NCI-H510A treated with DMSO at 0.1 percent for 48 hours (cell line): ENCODE measurements at places on chromosomes 2 and 18.

- no peak for DNase-seq
These were observed 96.8 kb downstream of the ADD2 start for GRCh38 chr2:70671092-70671675.

DNA sequence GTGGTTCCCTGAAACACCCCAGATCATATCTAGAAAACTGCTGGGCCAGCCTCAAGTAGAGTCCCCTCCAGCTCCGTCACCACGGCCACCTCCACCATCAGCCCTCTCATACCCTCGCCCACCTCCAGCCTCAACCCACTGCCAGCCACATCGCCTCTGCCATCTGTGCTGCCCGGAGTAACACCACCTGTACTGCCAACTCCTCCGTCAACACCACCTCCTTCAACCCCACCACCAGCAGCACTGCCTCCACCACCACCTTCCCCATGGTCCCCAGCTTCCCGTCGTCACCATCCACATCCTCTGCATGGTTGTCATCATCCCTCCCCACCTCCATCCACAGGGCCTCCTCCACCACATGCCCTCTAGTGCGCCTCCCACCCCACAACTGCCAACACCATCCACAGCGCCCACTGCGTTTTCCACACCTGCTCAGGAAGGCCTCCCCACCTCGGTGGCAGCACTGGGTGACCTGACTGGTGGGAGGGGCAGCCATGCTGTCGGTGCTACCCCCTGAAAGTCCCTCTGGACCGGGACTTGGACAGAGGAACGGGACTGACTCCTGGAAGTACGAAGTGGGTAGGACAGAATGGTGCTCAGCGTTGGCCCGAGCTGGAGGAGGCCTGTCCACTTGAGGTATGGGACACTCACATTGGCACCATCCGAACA lies 1.6 kb downstream of the SNED1 start:
- no peak for DNase-seq

DNA sequence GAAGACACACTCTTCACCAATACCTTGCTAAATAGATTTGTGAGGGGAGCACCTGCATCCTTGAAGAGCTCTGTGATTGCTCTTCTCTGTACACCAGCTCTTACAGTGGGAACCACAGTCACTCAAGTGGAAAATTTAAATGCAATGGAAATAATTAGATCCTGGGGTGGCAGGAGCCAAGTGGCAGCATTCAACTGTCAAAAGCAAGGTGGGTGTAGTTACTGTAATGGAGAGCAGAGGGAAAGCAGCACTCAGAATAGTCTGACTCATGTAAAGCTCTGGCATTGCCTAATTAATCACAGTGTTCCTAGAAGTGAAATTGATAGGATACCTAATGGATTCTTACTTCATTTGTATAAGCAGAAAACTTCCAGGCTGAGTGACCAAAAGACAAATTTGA lies 245.8 kb downstream of the KCNE4 start:
- DNase-seq: no peak

DNA sequence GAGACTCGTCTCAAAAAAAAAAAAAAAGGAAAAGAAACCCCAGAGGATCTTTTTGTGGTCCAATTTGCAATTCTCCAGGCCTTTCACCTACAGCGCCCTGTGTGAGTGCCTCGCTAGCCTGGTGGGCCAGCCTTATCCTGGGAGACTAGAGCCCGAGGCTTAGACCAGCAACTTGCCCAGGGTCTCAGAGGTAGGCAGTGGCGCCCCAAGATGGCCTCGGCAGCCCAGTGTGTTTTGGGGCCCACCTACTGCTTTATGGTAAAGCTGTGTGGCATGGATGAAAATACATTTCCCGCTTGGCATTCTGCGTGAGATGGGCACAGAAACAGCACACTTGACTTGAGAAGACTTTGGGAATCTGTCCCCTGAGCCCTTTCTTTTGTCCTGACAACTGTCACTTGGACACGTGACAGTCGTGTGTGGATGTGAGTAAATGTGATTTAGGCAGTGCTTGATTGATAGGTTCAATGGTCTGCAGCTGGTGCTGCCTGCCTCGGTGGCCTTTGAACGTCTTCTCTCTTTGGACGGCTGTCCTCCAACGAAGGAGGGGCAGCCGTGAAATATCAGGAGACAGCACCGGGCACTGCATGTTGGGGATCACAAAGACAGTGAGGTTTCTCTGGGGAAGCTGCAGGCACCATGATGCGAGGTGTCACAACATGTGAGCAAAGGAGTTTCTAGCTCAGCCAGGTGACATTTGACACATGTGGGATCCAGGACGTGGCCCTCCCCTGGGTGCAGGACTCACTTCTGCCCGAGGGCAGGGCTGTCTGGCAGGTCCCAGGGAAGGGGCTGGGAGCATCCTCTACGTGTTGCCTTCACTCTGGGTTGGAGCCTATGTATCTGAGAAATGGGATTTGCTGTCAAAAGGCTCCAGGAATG lies 209.5 kb upstream of the TWIST2 start:
- DNase-seq: no peak

DNA sequence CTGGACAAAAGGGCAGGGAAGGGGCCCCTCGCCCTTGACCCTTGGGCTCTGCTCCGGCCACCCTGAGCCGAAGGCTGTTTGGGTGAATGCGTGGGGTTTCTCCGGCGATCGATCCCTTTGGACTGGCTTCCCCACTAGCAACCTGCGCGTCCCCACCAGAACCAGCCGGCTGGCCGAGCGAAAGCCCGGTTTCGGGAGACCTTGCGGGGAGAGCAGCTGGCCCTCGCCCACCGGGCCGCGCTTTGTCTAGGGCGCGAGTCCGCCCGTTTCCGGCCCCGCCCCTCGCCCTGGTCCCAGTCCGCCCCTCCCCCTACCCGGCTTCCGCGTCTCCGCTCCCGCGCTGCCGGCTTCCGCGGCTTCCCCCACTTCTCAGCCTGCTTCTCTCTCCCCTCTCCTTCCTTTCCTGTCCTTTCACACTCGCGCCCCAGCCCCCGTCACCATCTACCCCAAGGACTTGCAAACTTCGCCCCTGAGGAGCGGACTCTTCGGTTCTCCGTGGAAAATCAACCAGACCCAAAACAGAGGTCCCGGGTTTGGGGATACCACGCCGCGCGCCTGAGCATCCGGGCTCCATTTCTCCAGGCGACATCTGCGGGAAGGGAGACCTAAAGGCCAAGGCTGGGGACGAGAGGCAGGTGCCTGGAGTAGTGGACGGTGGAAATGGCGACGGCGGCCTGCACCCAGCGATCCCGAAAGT lies 48.0 kb upstream of the ATP6V1B1 start:
- DNase-seq: peak; percentile 83

DNA sequence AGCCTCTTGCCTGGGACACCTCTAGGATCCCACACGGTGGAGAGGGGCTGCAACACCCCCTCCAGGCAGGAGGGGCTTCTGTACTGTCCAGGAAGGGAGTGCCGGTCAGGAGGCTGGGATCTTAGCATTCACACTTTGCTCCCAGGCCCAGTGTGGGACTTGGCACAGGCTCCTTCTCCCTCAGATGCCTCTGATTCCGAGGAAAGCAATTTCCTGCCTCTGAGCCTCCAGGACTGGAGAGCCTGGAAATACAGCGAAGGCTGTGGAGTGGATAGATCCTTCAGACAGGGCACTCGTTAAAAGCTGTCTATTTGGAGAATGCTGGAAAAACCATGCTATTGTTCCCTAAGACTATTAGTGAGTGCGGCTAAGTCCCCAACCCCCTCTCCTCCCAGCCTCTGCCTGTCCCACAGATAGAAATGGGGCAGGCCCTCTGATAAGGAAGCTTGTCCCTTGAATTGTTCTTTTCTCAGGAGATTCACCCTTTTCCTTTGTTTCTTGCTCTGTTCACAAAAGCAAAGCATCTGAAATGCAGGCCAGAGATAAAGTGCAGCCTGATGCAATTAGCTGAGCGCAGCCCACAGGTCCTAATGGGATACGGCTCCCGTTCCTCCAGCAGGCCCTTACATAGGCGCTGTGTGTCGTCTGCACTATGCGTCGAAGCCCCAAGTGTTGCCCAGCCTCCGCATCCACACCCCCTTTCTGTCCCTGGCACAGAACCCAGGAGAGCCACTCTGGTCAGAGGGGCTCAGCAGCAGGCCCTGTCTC lies 252.2 kb downstream of the KLHL29 start:
- no peak for DNase-seq

DNA sequence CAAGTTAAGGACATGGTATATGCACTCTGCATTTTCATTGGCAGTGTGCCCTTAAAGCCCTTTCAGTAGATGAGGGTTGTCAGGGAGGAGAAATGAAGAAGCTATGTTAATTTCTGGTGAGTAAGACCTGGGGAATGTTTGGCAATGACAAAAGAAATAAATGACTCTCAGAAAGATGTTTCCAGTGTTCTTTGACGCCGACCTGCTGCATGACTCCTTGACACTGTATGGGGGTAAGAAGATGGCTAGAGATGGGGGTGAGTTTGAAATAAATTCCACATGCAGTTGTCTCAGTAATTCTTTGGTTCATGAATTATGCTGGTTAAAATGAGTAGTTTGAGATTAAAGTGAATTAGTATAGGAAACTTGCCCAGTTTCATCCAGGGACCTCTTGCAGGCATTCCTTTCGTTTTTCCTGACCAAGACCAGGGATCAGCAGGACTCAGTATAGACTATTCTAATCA lies 5.9 kb downstream of the CCDC121 start:
- no peak for DNase-seq

DNA sequence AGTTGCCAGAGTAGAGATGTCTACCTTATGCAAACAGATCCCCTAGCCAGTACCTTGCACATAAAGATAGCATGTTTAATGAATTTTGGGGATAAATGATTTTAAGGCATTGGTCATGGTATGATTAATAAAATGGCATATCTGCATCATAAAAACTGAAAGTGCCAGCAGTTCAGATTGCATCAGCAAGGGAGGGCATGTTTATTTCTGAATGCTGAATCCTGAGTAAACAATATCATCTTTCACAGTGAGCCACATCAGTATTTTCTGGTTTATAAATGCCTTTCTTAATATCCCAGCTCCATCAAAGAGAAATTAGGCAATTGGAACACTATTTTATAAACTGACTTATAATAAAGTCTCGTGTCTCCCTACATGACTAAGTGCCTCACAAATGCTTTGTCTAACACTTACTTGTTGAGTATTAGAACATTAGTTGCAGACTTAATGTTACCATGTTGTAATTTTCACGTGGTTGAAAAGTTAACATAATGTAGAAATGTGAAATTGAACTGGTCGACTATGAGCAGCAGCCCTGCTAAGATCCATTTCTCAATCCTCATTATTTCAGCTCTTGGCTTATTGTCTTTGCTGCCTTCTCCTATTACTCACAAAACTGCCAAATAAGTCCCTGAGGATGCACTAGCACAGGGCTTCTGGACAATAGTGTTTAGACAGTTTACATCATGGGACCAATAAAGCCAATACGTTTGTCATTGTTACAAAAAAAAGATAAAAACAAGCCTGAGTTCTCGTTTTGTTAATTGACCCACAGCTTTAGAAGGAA lies 48.0 kb downstream of the LANCL1 start:
- DNase-seq: no peak

GRCh38 chr2:28206762-28207161 lies 185.9 kb upstream of the FOSL2 start:
- DNase-seq: peak; percentile 10

- no peak for DNase-seq
These were observed 46.9 kb downstream of the LNPK start for GRCh38 chr2:175955136-175955535.

DNA sequence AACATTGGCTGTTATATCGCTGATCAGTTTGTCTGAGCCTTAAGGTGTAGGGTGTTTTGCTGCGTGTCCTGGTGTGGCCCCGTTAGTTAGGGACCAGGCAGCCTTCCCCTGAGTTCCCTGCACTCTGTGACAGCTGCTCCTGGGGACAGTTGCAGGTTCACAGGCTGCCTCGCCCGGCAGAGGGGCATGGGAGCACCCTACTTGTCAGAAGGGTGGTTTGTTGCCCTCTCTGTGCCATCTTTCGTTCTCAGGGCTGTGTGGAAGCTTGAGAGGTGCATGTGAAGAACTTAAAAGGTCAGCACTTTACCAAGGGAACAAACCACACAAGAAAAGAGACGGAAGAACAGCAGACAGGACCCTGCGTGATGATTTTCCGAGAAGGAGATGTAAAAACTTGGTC lies 159.6 kb downstream of the LDLRAD4 start:
- DNase-seq: no peak

DNA sequence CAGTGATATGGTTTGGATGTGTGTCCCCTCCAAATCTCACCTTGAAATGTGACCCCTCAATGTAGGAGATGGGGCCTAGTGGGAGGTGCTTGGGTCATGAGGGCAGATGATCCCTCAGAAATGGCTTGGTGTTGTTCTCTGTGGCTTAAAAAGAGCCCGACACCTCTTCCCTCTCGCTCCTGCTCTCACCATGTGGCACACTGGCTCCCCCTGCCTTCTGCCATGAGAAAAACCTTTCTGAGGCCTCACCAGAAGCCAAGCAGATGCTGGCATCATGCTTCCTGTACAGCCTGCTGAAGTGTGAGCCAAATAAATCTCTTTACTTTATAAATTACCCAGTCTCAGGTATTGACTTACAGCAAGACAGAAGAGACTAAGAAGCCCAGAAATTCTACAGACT lies 357.1 kb downstream of the NRXN1 start:
- DNase-seq: no peak

- no peak for DNase-seq
These were observed 30.4 kb downstream of the CIB4 start for GRCh38 chr2:26610504-26611335.

DNA sequence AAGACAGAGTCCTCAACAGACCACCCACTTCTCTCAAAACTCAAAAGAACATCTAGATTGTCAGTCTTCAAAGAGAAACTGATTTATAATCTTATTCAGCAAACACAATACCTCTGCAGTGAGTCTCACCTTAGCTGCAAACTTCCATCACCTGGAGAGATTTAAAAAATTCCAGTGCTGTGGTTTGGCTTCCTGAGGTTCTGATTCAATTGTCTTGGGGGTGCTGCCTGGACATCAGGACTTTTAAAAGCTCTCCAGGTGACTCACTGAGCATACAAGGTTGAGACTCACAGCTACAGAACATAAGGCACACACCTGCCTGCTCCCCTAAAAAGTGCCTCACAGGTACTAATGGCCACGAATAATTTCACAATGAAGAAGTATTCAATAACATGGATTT lies 40.3 kb downstream of the RNF152 start:
- DNase-seq: no peak

- peak; percentile 69 for DNase-seq
These were observed 19.4 kb downstream of the TEX44 start for GRCh38 chr2:231612109-231612455.

GRCh38 chr18:34643989-34644388 lies 66.1 kb upstream of the DTNA start:
- DNase-seq: no peak

DNA sequence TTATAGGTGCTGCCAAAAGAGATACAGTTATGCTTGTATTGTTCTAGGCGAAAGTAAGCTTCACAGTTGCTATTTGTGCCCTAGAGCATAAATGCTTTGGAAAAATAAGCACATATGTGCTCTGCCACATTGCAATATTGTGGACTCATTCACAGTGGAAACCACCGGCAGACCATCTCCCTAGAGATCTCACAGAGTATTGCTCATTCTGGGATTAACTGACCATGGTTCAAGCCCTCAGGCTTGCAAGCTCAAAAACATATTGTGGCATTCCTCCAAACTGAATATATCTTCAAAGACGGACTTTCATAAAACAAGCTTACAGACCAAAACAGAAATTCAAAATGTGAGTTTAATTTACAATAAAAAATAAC lies 158.2 kb upstream of the CCDC150 start:
- DNase-seq: no peak
